ENCODE measurements at places on chromosomes 11 and 22.

- no peak for DNase-seq
These were observed 102.3 kb upstream of the DRD2 start for GRCh38 chr11:113577356-113578032.

- no peak for DNase-seq
These were observed 9.5 kb downstream of the GTPBP1 start for GRCh38 chr22:38715176-38715764.

GRCh38 chr11:64226507-64227051 is 505 bp downstream of the NUDT22 start:
- no peak for DNase-seq

GRCh38 chr11:34869425-34869824 is 46.8 kb downstream of the APIP start:
- no peak for DNase-seq

- no peak for DNase-seq
These were observed 13.7 kb downstream of the CYB561A3 start for GRCh38 chr11:61347916-61348461.
